ENCODE measurements at places on chromosomes 16 and 17. TPM values are rescaled to one million over a fixed set of nuclear protein-coding genes. Genes with fewer than 3 reads are reported as not detected.

The EPOP gene
- 1.5 TPM for polyA plus RNA-seq

DNA sequence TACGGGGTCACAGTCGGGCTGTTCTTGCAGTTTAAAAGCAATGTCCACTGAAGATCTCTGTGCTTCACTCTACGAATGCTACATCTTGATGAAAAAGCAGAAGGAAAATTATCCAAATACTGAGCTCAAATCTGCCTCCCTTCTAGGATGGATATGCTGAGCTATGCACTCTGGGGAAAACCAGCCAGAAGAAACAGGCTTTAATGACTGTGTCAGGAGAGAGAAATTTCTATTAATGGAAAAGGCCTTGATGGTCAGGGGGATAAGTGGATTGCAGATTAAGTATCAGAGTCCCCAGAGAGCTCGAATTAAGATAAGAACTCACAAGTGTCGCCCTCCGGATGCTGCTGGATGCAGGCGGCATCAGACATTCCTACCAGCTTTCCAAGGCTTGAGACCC lies 39.6 kb upstream of the RCVRN start:
- no peak for DNase-seq

DNA sequence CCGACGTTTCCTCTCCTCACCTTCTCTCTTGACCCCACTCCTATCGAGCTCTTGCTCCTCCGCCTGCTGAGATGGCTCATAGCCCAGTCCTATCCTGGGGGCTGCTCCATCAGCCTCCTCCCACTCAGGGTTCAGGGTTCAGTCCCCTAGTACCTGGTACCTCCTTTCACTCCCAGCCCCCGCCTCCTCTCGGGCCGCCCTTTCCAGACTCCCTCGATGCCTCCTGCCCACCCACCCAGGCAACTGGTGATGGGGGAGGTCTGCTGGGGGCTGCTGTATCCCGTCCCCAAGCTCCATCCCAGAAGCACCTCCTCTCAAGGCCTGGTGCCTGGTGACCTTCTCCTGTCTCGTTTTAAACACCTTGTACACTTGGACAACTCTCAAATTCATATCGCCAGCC lies 93.9 kb downstream of the AMFR start:
- DNase-seq = no peak

DNA sequence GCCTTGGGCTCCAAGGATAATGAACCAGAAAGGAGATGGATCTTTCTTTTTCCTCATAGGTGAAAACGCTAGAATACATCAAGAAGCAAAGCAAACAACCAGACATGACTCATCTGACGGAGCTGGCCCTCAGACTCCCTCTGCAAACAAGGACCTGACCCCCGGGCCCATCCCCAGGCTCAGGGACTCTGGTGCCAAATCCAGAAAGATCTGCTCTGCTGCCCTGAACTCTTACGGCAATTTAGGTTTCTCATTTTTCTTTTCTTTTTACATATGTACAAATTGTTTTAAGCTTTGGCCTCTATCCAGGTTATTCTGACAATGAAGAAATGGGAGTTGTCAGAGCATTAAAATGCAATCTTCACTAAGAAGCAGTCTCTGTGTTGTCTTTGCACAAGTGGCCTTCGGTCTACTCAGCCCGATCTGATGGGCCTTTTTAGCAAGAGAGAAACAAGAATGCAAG lies 17.7 kb downstream of the KNOP1 start:
- no peak for DNase-seq

The CIAPIN1 gene
- polyA plus RNA-seq = 35.9 TPM

Data from stomach (tissue), 19 donors.